ENCODE measurements at places on chromosomes 6 and 20. TPM values are rescaled to one million over a fixed set of nuclear protein-coding genes. Genes with fewer than 3 reads are reported as not detected.

The UTRN gene
- 21.8 TPM for polyA plus RNA-seq

GRCh38 chr6:30171677-30172471, 8.5 kb downstream of the TRIM15 start:
- no peak for DNase-seq
- peaks cover 38% of the 10 kb centered on the region for H3K27me3 ChIP-seq
- peaks cover 9% of the 10 kb centered on the region for H3K4me1 ChIP-seq
- H3K27ac ChIP-seq, result no peak overlapping the region

DNA sequence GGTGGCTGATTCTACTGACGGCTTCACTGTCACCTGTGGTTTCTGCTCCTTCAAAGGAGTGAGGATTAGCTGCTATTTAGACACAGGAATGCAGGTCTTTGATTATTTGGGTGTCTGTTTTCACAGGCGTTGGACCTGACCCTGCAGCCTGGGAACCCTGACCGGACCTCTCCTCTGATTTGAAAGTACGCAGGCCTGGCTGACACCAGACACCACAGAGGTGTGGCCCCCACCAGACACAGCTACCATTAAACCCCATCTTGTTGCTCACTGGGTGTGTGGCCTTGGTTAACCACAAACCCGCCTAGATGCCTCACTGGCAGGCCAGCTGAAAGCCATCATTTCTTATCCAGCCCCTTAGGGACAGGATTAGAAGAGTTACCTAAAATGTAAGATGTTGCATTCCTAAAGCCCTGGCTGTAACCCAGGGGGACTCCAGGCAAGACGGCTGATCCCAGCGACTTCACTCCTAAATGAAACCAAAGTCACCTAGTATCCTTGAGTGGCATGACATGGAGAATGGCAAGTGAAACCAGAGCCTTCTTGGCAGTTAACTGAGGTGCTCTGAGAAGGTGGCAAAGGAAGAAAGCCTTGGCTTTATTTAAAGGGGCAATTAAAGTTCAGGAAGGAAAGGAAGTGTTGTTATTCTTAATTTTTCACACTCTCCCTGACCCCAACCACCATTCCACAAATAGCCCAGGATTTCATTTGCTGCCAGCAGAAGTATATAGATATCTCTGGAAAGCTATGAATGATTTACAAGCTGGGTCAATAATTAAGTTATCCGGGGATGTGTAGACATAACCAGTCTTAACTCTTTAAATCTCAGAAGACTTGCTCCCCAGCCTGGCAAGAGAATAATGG, 169.9 kb downstream of the QRSL1 start:
- H3K36me3 ChIP-seq, result no peaks in the 10 kb centered on the region
- no peak overlapping the region for H3K4me3 ChIP-seq
- no peaks in the 10 kb centered on the region for H3K27me3 ChIP-seq
- H3K4me1 ChIP-seq, result no peaks in the 10 kb centered on the region
- no peak overlapping the region for H3K27ac ChIP-seq

GRCh38 chr20:33881989-33882388, 70.8 kb downstream of the CHMP4B start:
- H3K4me3 ChIP-seq, result no peak overlapping the region
- H3K36me3 ChIP-seq, result no peaks in the 10 kb centered on the region
- H3K27ac ChIP-seq, result no peak overlapping the region

- peaks cover 20% of the 10 kb centered on the region for H3K4me1 ChIP-seq
- no peak overlapping the region for H3K27ac ChIP-seq
- peaks cover 19% of the 10 kb centered on the region for H3K36me3 ChIP-seq
These were observed 102.1 kb downstream of the ASXL1 start for GRCh38 chr20:32460231-32460630.

DNA sequence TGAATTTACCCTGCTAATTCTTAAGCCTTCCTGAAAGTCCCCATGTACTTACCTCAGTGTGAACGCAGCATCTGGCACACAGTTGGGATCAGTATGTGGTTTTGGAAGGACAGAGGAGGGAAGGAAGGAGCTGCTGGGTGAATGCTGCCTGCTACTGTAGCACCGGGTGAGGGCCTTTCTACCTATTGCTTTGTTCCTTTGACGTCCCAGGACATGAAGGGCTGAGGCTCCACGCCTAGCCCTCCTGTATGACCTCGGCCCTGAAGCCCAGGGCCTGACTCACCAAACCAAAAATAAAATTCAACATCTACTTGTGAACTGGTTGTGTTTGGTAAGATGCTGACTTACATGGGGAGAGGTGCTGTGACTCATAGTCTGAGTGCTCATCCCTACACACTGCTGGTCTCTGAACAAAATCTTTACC, 51.1 kb downstream of the ARID1B start:
- H3K27ac ChIP-seq, result no peak overlapping the region
- H3K27me3 ChIP-seq, result no peaks in the 10 kb centered on the region
- no peak overlapping the region for H3K4me3 ChIP-seq
- H3K36me3 ChIP-seq, result peaks cover 13% of the 10 kb centered on the region
